ENCODE measurements at places on chromosomes 1 and 21.

DNA sequence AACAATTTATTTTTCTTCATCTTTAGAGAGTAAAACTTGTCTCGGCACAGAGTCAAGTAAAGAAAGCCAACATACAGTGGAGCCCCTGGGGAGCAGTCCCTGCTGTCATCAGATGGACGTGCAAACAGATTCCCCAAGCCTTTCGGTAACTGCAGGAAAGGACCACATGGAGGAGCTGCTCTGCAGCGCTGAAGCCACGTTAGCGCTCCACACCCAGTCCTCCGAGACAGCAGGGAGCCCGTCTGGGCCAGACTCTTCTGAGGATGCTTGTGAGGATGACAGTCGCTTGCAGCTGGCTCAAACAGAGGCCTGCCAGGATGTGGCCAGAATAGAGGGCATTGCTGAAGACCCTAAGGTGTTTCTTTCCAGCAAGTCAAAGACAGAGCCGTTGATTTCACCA, 77.1 kb upstream of the SCCPDH start:
- peak; percentile 12 for DNase-seq

- no peak for DNase-seq
Observed at GRCh38 chr1:25831569-25832196, 11.9 kb downstream of the MTFR1L start.

GRCh38 chr21:26443867-26444266, 129.2 kb downstream of the CYYR1 start:
- DNase-seq, result no peak

- DNase-seq, result no peak
Observed at GRCh38 chr1:219433001-219433400, 179.9 kb downstream of the ZC3H11B start.

- DNase-seq, result no peak
Observed at GRCh38 chr1:32759521-32759981, 57.0 kb upstream of the SYNC start.

- no peak for DNase-seq
Observed at GRCh38 chr1:2176615-2177014, 18.0 kb downstream of the FAAP20 start.

GRCh38 chr1:170402476-170403311, 129.3 kb upstream of the GORAB start:
- no peak for DNase-seq

DNA sequence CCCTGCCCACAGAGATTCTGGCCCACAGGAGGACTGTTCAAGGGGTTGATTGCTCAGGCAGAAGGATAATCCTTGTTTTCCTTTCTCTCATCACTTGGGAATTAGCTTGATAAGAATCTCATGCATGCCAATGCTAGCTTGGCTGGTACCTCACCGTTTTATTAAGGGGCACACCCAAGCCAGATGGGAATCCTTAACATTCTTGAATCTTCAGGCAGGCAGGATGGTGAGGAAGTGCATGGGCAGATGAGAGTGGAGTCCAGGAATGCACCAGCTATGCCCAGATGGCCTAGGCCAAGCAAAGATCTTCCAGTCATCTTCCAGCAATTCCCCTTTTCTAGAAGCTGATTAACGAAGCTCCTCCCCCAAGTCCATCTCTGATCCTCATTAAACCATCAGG, 4.1 kb upstream of the LCE7A start:
- no peak for DNase-seq

DNA sequence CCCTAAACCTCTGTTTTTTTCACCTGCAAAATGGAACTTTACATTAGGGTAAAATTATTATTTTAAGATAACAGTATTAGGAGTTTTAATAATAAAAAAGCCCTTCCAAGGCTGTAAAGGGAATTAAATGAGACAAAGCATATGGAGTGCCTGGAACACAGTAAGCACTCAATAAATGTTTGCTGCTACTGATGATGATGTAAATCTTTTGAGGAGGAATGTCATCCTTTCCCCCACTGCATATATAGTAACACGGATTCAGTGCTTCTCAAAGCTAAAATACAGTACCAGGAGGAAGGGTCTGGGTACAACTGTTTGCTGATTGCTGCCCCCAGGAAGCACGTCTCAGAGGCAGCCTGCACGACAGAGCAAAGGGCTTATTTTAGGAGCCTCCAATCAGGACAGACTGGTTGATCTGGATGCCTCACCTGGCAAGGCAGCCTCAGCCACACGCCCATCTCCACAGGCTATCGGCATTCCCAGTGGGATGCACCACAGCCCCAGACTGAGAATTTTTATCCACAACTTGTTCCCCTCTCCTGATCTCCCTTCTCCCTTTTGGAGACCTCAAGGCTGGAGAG, 64.4 kb downstream of the GADD45A start:
- no peak for DNase-seq

DNA sequence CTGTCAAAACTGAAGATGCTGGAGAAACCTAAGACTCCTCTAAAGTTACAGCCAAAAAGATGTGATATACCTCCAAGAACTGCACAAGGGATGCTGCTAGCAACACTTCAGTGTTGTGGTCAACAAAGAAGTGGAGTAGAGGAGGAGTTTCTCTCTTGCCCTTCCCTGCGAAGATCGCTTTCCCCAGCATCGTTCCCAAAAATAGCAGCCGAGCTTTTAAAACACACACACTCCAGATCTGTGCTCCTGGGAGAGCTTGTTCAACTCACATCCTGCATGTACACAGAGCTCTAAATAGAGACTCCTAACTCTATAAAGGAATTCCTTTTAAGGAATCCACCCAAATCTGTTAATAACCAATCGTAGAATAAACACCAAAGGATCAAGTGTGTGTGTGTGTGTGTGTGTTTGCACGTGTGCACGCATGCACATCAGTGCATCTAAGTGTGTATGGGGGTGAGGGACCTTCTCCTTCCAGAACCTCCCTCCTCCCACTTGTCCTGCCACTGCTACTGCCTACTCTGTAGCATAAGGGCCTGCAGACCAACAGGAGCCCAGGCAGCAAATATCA, 58.5 kb downstream of the PSMG1 start:
- DNase-seq, result no peak

- no peak for DNase-seq
Observed at GRCh38 chr1:228062812-228063211, 19.7 kb upstream of the ARF1 start.

- DNase-seq, result peak; percentile 20
Observed at GRCh38 chr1:168092566-168093355, 44.0 kb downstream of the GPR161 start.

DNA sequence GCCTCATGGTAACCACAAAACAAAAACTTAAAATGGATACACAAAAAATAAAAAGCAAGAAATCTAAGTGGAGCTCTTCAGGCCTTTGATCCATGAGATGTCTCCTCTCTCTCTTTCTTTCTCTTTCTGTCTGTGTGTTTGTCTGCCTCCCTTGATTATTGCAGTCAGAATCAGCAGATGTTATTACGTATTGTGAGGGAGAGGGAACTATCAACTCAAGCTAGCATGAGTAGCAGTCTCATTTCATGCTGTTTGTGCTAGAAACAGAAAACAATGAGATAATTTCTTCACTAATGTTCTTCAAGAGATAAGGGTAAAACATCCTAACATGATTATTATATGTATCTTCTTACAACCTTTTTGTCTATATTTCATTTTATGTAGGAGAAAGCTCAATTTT, 103.7 kb upstream of the PDC start:
- no peak for DNase-seq

GRCh38 chr1:228358039-228358763, 48.4 kb downstream of the TRIM11 start:
- no peak for DNase-seq

DNA sequence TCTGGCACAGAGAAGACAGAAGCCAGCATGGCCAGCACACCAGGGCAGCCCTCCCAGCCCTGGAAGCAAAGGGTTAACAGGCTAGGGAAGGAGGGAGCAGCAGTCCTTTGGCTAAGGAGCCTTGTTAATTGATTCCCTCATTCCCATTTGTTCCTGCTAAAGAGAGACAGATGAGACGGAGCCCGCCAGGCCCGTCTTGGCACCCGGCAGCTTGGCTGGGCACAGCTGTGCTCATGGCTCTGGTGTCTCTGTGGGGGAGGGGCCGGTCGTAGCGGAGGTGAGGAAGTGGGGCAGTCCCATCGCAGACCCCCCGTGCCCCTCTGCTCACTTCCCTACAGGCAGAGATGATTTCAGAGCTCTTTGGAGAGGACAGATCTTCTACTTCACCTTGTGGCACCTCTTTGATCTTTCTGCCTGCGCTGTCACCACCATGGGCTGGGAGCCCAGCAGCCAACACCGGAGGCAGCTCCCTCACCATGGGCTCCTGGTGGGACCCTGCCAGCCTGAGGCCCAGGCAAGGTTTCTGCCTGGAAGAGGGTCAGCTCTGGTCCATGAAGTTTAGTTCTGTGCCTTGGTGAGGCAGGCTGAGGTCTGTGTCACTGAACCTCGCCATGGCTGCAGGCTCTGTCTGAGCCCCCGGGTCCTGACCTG, 38.0 kb downstream of the FOXO6 start:
- no peak for DNase-seq

DNA sequence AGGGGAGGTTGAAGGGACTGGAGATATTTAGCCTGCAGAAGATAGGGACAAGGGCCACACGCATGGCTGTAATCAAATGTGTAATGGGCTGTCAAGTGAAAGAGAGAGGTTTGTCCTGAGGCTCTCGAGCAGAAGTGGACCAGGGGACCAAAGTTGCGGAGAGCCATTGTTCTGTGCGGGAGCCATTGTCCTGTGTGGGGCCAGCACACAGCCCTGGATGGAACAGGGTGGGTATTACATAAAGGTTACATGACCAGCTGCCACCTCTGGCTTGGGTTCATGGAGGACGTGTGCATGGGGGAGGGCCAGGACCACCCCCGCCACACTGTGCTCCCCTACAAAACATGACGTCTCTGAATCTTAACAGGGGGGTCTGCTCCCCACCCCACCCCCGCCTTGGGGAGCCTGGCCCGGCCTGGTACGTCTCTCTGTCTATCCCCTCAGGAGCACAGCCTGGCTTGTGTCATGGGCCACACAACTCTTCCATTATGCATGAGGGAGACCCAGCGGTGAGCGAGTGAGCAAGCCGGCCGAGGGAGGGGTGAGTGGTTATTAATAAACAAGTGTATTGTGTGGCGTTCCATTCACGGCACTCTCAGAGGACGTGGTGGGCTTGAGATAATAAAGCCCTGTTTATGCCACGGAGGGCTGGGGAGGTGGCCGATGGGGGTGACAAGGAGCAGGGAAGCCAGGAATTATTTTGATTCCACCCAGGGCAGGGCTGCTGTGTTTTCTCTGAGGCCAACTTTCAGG, at the start of gene NFASC:
Gene NFASC, plus strand, starts transcription at position 703 of the 753 bp plus-strand sequence. CDS start 73,454 bp downstream, outside the sequence.
- no peak for DNase-seq

GRCh38 chr1:26027716-26028489, 6.3 kb downstream of the EXTL1 start:
- no peak for DNase-seq

DNA sequence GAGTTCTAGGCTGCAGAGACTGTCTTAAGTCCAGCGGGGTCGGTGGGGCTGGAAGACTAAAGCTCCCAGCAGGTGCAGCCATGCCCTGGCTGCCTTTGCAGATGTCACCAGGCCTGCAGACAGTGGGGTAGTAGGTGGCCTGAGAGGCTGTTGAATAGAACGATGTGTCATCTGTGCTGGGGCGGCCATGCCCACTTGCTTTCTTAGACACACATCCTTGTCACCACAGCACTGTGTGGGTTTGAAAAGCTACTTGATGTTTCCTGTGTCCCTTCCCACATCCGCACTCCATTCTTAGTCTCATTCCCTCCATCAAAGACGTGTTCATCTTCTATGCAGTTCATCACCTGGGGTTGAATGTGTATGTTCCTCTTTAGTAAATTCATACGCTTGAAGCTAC, 184.5 kb upstream of the TMEM51 start:
- no peak for DNase-seq

GRCh38 chr1:10905841-10906655, 106.4 kb upstream of the TARDBP start:
- DNase-seq, result no peak

DNA sequence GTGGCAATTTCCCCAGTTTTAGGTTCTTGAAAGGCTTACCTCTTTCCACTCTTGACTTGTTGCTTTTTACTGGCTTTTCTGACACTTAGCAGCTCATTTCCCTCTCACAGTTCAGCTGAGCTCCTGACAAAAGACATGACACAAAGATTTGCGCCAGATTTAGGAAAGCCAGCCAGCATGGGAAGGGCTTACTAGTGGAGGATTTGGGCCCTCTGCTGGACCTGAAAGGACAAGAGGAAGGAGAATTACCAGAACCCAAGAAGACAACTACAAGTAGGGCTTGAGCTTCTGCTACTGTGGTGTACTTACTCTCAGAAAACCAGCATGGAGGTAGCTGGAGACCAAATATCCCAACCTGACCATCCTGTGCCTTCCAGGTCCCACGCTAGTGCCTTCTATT, 784.5 kb downstream of the BRINP3 start:
- DNase-seq, result no peak

- DNase-seq, result no peak
Observed at GRCh38 chr1:25392841-25393240, 27.8 kb downstream of the RHCE start.

DNA sequence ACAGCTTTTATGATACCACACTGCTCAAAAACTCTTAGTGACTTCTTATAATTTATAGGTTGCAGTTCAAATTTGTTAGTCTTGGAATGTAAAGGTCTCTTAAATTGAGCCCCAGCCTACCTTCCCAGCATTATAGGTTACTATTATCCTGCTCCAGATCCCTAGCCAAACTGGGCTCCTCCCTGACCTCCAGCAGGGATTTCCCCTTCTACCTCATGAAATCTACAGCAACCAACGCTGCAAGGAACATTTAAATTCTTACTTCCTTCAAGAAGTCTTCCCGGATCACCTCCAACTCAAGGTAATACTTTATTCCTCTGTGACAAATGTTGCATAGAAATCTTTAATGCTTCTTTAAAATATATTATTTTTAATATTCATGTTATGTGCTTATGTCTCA, 255.1 kb upstream of the C1orf105 start:
- no peak for DNase-seq

DNA sequence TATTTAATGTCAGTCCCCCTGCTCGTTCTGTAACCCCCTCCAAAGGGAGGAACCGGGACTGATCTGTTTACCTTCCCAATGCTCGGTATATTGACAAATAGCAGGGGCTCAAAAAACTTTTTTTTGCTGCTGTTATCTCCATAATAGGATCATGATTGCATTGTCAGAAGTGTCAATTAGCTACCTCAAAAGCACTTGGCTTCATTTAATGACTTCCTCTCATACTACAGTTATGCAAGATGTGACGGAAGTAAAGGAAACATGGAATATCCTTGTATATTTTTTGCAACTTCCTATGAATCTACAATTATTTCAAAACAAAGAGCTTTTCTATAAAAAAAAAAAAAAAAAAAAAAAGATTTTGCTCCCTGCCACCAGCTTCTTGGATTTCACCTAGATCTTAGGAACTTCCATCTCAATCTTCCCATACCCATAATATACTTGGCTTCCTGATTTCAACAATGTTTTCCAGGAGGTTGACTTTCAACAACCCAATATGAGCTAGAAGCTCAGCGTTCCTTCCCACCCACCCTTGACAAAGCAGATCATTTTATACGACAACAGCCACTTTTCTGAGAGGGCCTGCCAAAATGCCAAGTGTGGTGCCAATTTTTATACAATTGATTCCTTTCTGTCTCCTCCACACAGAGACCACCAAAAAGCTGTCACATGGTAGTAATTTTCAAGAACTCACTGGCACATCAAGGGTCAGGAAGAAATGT, 71.7 kb downstream of the SETD4 start:
- no peak for DNase-seq

GRCh38 chr21:34177919-34178567, 104.7 kb downstream of the MRPS6 start:
- no peak for DNase-seq

- no peak for DNase-seq
Observed at GRCh38 chr1:96372881-96373280, 348.7 kb upstream of the PTBP2 start.

All from astrocyte of the cerebellum (primary cell).